ENCODE measurements at places on chromosomes 2 and 18.
A peak's percentile ranks its signal among the peaks of the same experiment; 100 is the strongest.

GRCh38 chr2:28276076-28276618 is 116.5 kb upstream of the FOSL2 start:
- no peak for DNase-seq

DNA sequence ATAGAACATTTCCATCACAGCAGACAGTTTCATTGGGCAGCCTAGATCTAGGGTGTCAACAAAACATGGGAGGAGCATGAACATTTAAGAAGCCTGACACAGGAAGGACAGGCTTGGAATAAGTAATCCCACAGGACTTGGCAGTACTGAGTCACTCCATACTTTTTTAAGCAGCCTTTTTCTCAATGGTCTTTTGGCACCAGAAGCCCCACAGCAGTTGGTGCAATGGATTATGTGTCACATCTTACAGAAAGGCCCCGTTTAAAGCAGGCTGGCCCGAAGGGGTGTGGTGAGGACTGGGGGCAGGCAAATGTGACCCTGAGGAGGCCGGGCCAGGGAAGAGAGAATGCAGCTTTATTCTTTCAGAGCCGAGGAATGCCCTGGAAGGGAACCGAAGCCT is 26.6 kb downstream of the SPTBN1 start:
- no peak for DNase-seq

GRCh38 chr2:4862031-4862430 is 830.2 kb upstream of the SOX11 start:
- no peak for DNase-seq

- no peak for DNase-seq
Measured at GRCh38 chr2:25365241-25365640, 23.5 kb upstream of the DNMT3A start.

DNA sequence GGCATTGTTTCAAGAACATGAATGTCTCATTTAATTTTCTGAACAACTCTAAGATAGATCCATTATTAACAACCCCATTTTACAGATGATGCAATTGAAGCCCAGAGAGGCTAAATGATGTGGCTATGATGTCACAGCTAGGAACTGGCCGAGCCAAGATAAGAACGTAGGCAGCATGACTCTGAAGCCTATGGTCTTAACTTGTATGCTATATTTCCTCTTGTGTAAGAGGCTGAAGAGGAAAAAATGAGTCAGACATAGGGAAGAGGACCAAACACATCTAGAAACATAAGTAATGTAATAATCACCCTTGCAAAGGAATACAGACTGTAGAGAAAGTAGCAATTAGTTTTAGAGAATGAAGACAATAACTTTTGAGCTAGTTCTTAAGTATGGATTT is 416.8 kb downstream of the FIGN start:
- DNase-seq = no peak

DNA sequence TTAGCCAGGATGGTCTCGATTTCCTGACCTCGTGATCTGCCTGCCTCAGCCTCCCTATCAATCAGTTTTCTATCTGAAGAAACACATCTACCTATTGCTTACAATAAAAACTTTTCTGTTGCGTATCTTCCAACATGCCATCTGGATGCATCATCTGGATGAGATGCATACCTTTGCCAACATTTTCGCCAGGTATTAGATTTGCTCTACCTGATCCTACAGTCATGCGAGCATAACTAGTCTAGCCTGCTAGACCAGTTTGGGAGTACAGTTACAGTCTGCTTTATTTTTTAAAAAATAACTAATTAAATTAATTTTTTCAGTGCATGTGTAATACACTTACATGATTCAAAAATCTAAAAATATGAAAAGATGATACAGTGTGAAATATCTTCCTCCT is 334.0 kb upstream of the MEX3C start:
- no peak for DNase-seq

GRCh38 chr2:96296925-96297324 is 8.4 kb downstream of the SNRNP200 start:
- no peak for DNase-seq

DNA sequence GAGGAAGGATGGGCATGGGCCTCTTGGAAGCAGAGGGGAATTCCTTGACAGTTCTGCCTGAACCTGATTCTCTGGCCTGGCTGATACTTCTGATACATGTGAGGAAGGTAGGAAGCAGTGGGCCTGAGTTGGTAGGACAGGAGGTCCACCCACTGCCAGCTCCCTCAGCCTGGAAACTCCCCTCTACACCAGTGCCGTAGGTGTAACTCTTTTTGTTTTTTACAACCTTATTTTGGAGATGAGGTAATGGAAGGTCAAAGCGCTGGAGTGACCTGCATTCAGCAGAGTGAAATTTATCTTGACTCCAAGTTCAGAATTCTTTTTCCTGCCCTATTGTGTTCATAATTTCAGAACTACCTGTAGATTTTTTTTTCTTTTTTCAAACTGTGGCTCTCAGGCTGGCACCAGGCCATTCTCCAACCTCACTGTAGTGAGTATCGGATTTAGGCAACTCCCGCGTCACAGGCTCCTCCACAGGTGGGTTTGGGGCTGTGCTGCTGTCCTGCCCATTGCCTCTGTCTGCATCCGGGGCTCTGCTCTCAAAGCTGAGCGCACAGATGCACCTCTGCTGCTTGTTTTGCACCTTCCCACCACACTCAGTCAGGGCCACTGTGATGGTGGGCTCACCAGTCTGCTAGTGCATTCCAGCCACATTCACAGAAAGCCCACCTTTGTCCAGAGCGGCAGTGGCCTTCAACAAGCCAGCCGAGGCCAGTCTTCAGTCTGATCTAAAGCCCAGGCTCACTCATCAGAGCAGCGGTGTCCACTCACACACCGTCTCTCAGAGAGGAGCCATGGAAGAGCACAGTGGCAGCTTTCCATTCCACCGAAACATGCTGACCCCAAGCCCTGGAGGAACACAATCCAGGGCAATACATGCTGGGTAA is 87.2 kb downstream of the UXS1 start:
- DNase-seq = peak; percentile 69

GRCh38 chr18:76801567-76802505 is 20.5 kb upstream of the ZNF236 start:
- DNase-seq = no peak

DNA sequence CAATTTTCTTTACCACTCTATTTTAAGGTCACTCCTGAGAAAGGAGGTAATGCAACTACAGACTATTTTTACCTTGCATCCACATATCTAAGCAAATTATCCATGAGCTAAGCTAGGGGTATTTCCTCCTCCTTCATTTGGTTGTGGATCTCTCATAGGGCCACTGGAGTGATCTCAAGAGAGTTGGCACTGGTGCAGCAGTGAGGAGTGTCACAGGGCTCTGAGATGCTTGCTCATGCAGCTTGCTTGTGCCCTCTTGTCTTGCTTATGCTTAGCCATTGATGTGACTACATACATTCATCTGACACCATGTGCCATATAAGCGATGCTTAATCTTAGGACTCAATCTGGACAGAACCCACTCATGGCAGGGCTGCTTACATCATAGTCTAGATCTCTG is 950.3 kb downstream of the TSN start:
- DNase-seq = no peak

DNA sequence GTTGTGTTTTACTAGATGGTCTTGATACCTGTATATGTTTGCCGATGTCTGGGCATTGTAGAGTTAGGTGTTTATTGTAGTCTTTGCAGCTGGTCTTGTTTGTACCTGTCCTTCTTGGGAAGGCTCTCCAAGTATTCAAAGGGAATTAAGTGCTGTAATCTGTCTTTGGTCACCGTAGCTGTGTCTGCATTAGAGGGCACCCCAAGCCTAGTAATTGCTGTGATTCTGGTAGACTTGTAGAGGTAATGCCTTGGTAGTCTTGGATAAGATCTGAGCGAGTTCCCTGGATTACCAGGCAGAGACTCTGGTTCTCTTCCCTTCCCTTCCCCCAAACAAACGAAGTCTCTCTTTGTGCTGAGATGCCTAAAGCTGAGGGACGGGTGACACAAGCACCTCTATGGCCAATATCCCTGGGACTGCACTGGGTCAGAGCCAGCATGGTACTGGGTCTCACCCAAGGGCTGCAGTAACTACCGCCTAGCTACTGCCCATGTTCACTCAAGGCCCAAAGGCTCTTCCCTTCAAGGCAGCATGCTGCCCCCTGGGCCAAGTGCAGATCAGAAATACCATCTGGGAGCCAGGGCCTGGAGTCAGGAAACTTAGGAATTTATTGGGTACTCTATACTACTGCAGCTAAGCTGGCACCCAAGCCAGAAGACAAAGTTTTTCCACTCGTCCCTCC is 27.1 kb downstream of the STPG4 start:
- no peak for DNase-seq

DNA sequence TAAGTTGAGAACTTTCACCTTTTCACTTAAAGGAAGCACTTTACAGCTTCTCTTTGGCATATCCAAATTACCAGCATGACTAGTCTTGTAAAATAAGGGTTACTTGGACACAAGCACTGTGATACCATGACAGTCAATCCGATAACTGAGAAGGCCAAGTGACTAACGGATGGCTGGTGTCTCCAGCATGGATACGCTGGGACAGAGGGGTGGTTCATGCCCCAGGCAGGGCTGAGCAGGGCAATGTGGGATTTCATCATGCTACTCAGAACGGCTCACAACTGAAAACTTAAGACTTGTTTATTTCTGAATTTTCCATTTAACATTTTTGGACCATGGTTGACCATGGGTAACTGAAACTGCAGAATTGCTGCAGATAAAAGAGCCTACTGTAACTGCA is 43.1 kb upstream of the GPR155 start:
- no peak for DNase-seq

DNA sequence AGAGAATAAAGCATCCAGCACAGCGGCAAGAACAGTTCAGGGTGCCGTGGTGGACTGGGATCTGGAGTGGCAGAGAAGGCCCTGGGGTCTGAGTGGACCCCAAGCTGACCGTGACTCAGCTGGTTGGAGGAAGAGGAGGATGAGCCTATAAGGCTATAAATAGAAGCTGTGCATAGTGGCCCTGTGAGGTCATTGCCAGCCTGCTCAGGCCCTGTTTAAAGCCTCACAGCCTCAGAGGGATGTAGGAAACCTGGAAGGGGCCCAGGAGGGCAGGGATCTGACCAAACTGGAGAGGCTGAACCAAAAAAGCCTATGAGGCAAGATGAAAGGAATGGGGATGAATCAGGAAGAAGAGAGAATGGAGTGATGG is 11.3 kb upstream of the DES start:
- no peak for DNase-seq

DNA sequence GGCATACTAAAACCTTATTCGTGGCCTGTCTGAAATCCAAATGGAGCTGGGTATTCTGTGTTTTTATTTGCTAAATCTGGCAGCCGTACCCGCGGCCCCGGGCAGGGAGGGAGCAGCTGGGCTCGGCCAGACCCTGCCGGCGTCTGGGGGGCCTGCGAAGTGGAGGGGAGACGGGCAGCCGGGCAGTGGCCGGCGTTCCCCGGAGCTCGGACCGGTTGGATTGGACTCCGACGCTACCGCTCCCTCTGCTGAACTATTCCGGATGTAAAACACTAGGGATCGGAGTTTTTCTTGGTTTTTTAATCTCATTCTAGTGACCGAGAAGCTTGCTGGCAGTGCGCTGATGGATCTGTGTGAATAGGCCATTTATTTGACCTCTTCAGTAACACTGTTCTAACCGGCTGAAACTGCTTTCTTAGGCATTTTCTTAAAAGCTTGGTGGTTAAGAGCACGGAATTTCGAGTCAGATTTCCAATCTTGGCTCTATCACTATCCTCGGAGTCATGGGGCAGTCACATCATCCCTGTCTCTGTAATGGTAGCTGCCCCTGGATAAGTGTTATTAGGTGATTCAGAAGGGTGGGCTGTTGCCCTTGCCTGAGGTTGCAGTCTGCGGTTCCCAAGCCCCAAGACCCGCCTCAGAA is 694 bp downstream of the UNC50 start:
- no peak for DNase-seq

GRCh38 chr18:55927831-55928230 is 339.8 kb upstream of the TCF4 start:
- no peak for DNase-seq

DNA sequence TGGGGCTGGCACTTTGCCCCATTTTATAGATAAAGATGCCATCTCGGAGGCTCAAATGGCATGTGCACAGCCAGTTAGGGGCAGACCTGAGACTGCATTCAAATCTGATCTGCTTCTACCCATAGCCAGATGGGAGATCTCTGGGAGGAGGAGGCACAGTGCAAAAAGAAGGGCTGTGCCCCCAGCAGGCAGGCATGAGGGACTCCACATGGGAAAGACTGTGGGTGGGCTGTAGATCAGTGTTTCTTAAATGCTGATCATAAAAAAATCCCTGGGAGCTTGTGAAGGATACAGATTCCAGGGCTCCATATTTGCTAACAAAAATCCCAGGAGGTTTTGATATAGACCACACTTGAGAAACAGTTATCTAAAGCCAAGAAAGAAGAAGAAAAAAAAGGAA is 15.2 kb downstream of the PAX8 start:
- no peak for DNase-seq

DNA sequence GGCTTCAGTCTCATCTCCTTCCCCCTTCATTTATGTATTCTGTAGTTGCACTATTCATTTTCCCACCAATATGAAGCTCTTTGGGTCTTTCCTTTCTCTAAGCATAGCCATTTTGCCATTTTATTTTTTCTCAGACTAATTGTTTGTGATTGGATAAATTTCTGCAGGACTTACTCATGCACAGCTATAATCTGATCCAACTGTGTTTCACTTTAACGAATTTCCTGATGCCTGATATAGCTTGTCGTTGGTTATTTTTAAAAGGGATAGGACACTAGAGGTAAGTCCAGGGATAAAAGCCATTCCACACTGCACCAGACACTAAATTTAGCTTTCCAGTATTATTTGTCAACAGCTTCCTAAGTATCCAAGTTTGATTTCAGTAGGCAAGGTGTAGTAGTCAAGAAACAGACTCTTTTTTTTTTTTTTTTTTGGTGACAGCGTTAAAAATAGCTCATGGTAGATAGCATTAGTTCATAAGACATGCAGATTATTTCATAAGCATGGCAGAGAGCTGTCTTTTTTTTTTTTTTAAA is 17.4 kb downstream of the ASB18 start:
- no peak for DNase-seq

GRCh38 chr2:105100046-105100840 is 62.4 kb downstream of the MRPS9 start:
- DNase-seq = no peak

DNA sequence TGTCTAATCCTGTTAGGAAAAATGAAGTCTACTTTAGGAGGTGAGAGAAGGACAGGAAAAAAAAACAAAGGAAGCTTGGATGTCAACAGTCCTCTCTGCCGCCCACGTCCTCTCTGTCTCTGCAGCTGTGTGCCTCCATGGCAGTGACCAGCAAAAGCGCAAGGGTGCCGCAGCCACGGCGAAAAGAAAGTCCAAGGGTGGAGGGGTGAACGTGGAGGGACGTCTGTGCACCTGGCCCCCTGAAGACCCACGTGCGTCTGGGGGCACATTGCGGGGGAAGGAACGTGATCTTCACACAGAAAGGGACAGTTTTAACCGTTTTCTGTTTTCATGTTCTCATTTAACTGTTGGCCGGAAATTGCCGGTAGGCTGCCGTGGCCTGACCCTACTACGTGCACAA is 152.7 kb downstream of the MBP start:
- peak; percentile 64 for DNase-seq

GRCh38 chr2:72031346-72032110 is 116.1 kb downstream of the CYP26B1 start:
- DNase-seq = peak; percentile 73

- DNase-seq = no peak
Measured at GRCh38 chr2:55384786-55385185, 34.9 kb downstream of the CCDC88A start.
